ENCODE measurements at places on chromosomes 12 and 14.

DNA sequence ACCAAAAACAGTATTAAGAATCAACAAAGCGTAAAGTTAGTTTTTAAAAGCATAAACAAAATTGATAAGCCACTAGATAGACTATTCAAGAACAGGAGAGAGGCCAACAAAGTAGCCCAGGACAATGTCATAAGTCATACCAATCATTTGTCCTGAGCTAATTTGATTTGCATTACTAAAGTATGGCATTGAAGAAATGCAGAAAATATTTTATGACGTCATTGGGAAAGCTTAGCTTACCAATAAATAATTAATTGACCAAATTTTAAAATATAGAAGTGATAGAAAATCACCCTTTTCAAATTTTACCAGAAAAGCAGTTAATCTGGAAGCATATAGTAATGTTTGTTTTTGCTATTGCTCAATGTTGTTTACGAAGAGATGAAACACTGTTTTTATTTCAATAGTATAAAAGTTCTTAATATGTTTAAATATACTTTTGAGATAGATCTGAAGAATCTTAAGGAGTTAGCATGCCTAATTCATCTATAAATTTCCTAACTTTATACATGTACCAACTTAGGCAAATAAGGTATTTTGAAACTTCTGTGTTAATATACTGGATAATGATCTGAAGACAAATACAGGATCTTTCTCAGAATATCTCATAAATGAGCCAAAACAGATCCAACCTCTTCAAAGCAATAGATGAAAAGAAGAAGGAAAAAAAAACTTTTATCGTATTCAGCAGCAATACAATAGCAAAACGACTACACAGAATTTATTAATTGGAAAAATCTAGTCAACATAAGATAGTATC, 1118.5 kb downstream of the SLC16A7 start:
- no peak for DNase-seq

DNA sequence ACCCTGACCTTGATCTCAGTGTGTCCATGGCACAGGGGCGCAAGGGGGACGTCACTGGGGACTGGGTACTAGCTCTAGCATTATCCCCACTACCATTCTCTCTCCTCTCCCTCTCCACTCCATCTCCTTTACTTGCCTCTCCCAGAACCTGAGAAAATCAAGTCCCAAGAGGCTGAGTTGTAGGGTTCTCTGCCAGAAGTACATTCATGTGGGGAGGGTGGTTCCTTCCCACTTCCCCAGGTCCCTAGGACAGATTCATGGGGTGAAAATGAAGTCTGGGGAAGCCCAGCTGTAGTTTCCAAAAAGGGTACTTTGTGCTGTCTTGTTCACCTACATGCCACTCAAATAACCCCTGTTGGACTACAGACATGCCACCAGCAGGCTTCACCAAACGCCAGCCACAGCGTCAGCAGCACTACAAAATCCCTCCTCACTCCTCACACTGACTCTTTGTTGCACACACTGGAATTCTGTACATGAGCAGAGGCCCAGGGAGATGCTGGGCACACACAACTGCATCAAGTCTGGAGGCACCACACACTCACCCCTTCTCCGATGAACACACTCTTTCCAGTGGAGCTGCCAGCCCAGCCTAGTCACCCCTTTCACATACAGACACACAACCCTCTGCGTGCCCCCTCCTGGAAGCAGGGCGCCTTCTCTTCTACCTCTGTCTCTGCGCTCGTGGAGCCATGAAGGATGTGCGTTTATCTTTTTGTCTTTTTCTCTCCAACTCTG, 6.9 kb downstream of the RARG start:
- no peak for DNase-seq

DNA sequence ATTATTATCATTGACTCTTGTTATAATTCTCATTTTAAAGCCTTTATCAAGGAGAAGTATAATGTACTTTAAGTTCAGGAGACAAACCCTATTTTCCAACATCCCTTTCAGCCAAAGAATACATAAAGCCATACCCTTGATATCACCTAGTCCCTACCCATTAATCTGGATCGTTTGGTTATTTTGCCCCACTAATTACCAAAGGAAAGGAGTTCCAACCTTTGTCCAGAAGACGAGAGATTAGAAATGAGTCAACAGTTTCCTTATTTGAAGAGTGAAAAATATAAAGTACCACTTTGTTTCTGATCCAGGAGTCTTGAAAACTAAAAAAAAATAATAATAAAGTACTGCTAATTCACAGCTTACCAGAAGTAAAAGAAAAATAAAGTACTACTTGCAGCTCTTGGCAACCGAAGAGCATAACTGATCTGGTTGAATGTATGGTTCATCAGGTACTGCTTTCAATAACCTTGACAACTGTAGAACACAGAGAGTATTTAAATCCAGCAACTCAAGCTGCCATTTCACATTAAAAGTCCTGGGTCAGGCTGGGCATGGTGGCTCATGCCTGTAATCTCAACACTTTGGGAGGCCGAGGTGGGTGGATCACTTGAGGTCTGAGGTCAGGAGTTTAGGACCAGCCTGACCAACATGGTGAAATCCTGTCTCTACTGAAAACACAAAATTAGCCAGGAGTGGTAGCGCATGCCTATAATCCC, 33.7 kb downstream of the LIMA1 start:
- no peak for DNase-seq

DNA sequence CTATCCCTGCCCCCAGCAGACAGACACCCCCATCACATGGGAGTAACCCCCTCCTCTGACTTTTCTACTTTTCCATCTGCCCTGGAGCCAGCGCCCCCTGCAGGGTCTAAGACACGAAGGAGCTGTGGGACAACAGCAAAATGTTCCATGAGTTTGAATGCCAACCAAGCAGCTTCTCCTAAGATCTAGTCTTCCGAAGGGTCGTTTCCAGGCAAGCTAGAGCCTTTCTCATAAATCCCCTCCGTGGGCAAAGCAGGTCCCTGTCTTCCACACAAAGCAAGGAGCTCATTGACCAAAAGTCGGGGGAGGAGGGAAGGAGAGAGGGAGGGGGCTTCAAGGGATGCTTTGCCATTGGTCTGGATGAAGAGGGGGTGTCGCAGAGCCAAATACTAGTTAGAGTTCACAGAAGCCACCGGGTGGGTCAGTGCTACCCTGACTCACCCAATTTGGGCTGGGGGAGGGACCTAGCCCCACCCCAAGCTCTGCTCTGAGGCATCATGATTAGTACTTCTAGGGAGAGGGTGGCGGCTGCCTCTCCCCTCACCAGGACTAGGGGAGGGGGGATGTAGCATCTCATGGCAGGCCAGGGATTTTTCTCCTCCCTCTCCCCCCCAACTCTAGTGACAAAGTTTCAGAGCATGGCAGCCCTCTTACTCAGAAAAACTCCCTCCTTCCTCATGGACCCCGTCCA, 1.6 kb downstream of the MSI1 start:
- no peak for DNase-seq

- no peak for DNase-seq
Observed at GRCh38 chr12:65894088-65894487, 69.8 kb downstream of the HMGA2 start.

DNA sequence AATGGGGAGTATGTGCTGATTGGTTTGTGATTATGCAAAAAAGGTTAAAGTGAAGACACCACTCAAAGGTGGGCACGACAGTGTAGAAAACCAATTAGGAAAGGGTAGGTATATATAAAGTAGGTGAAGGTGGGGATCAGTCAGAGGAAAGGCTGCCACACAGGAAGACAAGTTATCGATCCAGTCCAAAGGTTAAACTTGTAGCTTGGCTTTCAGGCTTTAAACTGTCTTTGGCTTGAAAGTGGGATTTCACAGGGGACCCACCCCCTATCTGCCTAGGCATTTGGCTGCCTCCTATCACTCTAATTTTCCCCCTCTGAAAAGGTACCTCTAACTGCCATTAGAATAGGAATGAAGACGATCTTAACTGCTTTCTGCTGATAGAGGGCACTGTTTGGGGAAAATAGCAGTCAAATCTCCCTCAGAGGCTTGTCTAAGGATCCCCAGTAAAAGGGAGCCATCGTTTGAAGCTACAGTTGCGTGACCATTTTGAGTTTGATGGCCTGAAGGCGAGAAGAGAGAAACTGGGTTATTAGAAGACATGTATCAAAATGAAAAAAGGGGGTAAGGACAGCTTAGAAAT, 250.2 kb downstream of the GPHN start:
- peak; percentile 30 for DNase-seq

GRCh38 chr14:32637582-32637981, 301.1 kb upstream of the NPAS3 start:
- no peak for DNase-seq

DNA sequence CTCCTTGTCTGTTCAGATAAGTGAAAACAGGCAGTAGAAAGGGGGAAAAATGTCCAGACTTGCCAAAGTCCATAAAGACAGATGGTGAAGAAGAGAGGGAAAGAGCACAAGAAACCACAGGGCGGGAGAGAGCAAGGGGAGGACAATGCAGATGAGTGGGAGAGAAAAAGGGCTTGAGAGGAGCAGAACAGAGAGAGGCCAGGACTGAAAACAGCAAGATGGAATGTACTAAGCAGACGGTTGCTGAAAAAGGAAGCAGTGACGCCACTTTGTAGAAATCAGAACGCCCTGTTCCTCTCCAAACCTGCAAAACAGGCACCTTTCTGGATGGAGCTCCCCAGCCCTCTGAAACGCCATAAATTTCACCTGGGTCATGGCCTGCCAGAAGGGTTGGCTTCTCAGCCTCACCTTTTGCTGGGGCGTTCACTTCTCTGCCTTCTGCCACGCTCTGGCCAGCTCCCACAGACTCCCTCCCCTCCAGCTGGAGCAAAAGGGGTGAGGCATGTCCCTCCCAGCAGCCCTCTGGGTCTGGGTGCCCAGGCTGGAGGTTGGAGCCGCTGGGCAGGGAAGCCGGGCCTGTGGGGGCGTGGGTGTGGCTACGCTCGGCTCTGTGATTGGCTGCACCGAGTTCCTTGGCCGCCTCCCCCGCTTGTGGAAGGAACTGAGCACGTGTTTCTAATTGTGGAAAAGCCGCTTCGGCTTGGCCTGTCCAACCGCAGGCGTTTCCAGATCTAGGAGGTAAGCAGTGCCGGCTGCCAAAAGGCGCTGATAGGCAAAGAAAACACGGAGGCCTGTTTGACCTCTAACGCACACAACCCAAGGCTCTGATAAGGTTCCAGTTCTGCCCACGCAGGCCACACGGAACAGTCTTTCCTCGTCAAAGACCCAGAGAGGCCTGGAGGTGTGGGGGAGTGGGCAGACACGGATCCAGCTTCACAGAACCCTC, 29.3 kb downstream of the SLC7A8 start:
- no peak for DNase-seq

- no peak for DNase-seq
Observed at GRCh38 chr12:111405859-111406473, at the start of gene SH2B3. Gene SH2B3 (plus strand): TSS chr12:111405923. CDS start chr12:111418146, 12,223 bp downstream.

GRCh38 chr14:58772116-58772515, 134.4 kb downstream of the DACT1 start:
- DNase-seq = no peak

- no peak for DNase-seq
Observed at GRCh38 chr12:71626098-71626497, 37.5 kb downstream of the ZFC3H1 start.

DNA sequence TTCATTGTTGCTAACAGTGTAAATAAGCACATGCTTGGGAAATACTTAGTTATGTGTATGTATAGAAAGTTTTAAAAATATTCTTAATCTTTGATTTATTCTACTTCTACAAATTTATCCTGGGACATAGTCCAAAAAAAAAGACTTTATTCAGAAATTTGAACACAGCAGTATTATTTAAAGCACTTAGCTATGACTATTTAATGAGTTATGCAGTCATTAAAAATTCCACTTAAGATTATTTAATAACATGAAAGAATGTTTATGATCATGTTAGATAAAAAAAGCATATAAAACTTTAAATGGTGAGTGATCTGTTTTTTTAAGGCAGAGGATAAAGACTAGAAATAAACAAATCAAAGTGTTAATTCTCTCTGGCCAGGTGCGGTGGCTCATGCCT, 78.3 kb downstream of the BAZ1A start:
- DNase-seq = no peak

DNA sequence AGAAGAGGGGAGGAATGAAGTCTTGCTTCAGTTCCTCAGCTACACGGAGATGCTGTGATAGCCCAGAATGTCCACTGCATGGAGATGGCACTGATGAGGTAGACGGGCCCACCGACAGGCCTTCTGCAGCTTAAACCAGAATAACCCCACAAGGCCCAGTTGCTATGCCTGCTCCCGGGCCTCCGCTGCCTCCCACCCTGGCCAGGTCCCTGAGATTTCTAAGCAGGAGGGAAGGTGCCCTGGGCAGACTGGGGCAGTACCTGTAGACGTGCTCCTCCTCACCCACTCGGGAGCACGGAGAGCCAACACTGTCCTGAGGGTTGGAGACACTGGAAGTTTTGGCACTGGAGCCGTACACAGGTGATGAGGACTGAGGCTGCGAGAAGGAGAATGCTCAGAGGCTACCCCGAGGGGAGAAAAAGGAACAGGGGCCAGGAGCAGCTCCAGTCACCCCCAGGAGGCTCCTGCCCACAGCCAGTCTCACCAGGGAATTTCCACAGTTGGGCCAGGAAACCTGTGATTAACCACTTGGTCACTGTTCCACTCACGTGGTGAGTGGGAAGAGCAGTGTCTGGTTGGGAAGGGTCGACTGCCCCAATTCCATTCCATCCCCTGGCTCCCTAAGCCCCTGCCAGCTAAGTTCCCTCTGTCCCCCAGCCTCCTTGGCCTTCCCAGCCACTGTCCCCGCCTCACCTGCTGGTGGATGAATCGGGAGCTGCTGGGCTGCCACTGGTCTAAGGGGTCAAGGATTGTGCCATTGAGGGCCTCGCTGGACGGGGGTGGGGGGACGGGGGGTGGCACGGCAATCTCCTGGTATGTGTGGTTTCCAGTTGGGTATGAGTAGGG, 22.8 kb upstream of the RPLP0 start:
- no peak for DNase-seq

- DNase-seq = no peak
Observed at GRCh38 chr14:51430633-51431032, 190.6 kb downstream of the TMX1 start.

DNA sequence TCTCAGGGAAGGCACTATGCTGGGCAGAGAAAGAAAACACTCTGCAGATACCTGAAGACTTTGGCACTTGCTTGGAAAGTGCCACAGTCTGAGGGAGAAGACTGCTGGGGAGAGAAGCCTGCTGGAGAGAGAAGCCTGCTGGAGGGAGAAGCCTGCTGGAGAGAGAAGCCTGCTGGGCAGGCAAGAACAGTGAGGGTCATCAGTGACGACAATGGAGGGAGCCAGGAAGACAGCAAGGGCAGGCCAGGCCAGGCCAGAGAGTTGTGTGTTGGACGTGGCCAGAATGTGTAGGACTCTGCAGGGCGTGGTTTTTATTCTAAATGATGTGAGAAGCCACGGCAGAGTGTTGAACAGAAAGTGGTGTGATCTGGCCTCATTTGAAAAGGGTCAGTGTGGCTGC, 185.3 kb upstream of the ABCD2 start:
- DNase-seq = no peak

DNA sequence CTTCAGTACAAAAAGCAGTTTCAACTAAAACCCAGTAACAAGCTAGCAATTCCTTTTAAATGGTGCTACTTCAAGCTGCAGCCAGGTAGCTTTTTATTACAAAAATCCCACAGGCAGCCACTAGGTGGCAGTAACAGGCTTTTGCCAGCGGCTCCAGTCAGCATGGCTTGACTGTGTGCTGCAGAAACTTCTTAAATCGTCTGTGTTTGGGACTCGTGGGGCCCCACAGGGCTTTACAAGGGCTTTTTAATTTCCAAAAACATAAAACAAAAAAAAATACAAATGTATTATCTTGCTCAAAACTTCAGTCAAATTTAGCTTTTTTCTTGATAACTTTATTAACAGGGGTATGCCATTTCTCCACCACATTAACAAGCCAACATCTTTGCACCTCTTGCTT, 3.6 kb upstream of the CLEC4E start:
- DNase-seq = no peak

All from iPS DF 19.7 (cell line).